Head of caudate nucleus (tissue), 42 donors: ENCODE measurements at places on chromosomes 4 and X.

- DNase-seq: no peak
Observed at GRCh38 chr4:68861057-68861456, 45.3 kb downstream of the UGT2B10 start.

GRCh38 chr4:14520171-14520570 lies 482.1 kb upstream of the CPEB2 start:
- no peak for DNase-seq

DNA sequence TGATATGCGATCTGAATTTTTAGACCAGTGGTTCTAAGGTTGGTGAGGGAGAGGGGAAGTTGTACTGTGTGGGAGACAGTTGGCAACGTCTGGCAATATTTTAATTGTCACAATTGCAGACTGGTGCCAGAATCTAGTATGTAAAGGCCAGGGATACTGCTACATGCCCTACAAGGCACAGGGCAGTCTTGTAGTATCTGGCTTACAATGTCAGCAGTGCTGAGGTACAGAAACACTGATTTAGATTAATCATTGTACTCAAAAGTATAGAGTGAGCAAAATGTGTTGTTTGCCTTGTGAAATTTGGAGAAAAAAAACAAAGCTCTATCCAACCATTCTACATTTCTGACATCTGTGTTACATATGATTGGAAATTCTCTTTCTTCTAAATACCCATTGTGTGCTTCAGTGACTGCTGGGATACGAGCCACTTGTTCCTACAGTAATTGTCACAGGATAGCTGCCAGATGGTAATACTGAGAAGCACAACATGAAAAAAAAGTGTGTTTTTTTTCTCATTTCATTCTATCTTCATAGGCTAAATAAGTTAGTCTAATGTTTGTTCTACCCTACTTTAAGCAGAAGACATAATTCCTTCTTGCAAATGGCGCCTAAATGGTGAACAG lies 526.7 kb upstream of the AGA start:
- no peak for DNase-seq

DNA sequence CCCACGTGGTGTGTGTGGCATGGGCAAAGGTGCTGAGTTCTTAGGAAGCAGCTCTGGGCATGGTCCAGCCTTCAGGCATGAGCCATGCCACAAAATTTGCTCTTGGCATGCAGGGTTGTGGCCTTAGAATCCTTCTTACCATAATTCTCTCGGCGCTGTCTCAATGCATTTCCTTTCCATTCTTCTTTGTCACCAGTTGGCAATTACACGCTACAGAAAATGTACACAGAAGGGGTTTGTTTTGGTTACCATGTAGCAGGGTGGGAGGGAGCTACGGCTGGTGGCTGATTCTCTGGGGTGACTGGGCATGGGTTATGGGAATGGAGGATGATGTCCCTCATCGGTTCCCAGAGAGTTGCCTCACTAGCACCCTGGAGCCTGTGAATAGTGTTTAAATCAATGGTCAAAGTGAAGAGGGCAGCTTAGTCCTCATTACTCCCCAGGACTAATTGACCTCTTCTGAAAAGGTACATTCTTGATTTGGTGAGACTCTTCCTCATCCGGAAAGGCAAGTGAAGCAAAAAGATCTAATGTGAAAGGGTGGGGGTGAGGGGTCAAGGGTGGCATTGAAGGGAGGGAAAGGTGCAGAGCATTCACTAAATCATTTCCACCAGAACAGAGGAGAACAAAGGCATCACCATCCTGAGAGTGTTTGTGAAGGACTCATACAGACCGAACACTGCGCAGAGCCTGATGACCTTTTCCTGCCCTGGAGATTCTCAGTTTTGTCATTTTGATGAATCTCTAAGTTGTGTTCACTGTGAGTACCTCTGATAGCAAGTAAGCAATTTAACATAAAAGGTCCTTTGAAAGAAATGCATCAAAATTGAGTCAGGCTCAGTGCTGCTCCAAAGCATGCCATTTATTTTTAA lies 199.8 kb upstream of the SFRP2 start:
- no peak for DNase-seq

DNA sequence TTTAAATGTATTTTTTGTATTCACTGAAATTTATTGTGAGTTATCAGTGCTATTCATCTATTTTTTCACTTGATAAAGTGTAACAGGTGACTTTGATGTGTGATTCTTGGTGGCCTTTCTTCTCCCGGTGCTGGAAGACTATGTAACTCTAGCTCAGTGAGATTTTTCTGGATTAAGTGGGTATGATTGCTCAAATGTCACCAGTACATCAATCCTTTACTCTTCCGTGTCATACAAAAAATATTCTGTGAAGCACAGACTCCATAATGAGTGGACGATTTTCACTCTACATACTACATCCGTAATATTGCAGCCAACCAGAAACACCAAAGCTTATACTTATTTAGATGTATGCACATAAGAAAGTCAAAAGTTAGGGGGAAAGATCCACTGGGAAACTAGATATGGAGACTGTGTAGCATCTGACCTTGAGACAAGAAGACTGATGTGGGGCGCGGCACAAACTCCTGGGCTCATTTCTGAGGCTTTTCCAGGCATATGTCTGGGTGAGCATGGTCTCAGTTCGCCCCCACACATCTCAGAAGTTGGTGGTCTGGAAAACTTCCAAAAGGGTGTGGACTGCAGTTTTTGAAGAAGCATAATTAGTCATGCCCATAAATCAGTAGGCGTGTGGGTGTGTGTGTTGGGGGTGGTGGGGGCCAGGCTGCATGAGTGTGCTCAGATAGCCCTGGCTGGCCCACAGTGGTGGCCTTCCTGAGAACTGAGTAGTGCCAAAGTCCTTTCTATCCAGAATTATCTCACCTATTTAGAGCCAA lies 53.9 kb upstream of the TENM3 start:
- no peak for DNase-seq

DNA sequence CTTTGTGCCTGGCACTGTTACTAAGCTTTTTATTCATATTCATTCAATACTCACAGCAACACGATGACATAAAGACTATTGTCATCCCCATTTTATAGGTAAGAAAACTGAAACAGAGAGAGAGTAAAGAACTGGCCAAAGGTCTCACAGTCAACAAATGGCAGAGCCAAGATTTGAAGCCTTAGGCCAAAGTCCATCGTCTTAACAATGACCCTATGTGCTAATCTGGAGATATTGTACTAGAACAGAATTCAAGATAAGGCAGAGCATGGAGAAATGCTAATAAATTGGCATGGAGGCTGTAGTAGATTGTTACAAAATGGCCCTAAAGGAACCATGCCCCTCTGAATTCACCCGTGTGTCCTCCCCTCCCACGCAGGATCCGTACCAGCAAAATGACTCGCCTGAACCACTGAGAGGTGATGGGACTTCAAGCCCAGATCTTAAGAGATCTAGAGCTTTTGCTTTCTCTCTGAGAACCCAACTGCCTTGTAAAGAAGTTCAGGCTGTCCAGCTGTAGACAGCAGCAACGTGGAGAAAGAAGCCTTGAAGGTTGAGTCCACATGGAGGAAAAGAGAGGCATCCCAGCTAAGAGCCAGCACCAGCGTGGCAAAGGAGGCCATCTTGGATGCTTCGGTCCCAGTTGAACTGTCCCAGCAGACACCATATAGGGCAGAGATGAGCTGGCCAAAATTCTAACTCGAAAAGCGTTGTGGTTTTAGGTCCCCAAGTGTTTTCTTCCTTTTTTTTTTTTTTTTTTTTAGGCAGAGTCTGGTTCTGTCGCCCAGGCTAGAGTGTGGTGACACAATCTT lies 52.8 kb upstream of the RBM47 start:
- DNase-seq: no peak

- no peak for DNase-seq
Observed at GRCh38 chr4:173704201-173704600, 174.2 kb upstream of the HAND2 start.

GRCh38 chr4:156118507-156119220 lies 165.0 kb upstream of the CTSO start:
- DNase-seq: no peak

GRCh38 chr4:26131711-26132110 lies 189.1 kb upstream of the RBPJ start:
- no peak for DNase-seq

DNA sequence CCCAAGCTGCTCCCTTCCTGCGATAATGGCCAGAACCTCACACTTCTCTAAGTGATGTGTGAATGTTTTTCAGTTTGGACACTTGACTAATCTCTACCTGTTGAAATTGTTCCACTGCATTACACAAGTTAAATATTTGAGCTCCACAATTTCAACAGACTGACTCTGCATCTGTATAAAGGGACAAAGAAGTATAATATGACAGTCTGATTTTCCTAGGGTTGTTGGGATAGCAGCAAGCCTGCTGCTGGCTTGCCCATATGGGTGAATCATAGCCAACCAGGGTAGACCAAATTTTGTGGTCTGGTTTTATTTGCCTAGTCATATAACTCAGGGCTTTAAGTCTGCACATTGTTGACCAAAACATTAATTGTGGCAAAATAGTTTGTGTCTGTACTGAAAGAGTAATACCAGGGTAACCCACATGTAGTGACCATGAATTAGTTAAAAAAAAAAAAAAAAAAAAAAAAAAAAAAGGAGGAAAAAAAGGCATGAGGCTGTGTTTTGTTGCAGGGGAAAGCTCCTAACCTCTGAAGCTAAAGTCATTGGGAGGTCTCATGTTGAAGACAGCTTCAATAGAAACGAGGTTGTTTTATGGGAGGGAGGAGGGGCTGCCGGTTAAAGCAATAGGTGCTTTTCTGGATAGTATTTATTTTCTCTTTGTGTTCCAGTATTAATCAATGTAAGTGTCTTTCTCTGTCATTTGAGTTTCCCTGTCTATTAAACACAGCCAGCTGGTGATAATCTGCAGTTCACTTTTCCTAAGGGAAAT lies 534.2 kb downstream of the RAB28 start:
- DNase-seq: no peak

DNA sequence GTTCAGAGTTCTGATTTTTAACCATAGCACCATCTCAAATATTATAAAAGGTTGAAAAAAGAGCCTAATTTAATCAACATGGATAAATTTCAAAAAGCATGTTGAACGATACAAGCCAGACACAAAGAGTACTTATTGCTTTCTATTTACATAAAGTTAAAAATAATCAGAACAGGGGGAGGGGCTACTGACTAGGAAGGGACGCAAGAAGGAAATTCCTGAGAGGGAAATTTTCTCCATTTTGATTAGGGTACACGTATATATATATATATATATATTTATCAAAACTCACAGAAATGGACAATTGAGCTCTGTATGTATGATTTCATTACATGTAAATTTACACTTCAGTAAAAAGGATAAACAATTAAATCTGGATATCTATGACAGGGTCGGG lies 482 bp upstream of the MBTPS2 start:
- no peak for DNase-seq

- no peak for DNase-seq
Observed at GRCh38 chr4:162791226-162791625, 375.5 kb downstream of the NAF1 start.

GRCh38 chr4:95107635-95108034 lies 349.9 kb downstream of the BMPR1B start:
- DNase-seq: no peak

DNA sequence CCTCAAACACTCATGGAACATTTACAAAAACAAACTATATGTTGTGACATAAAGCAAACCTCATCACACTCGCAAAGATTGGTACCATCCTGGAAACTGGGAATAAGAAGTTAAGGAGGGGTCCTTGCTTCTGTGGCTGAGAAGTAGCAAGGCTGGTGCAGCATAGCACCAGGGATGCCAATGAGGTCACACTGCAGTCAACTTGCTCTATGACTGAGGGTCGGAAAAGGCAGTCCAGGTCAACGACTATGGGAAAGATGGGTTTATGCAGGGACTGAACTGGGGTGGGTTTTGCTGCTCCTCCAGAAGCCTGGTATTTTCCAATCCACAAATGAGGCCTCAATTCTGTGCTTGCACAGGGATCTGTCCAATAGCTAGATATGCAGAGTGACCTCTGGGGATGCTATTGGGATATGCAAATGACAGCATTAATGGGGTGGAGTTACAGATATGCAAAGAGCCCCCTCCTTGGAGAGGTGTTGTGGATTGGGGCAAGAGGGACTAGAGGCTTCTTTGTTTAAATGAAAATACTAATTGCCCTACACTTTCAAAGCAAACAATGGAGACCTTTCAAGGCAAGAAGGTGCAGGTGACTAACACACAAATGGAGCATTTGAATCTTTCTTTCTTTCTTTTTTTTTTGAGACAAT lies 7.2 kb upstream of the IL13RA1 start:
- DNase-seq: no peak

DNA sequence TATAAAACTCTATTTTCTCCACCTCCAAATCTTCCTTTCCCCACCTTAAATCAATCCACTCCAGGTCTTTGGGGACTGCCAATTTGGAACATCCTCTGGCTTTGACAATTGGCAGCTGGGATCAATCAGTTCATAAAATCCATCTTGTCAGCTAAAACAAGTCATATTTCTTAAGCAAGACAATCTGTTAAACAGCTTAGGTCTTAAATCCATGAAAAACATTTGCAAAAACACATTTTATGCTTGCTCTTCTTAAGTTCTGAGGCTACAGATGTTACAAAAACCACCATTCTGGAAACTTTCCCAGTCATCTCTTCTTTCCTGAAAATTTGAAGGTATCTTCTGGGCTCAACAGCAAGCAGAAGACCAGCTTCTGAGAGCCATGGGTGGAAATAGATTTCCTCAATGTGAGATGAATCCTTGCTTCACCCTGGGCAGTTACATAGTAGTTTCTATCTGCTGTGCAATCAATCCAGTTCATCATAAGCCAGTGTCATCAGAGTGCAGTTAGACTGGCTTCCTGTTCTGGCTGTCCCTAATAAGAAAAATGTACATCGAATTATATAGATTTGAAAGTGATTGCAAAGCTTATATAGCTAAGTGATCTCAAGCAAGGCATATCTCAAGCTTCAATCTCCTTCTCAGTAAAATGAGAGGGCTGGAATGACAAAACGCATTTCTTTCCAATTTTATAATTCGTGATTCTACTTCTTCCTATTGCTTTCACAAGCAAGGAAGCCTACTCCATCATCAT lies 402.7 kb upstream of the INTU start:
- DNase-seq: no peak
